Posterior cingulate gyrus (tissue), 11 donors: ENCODE measurements at places on chromosomes 16 and 17.
A peak's percentile ranks its signal among the peaks of the same experiment; 100 is the strongest.

DNA sequence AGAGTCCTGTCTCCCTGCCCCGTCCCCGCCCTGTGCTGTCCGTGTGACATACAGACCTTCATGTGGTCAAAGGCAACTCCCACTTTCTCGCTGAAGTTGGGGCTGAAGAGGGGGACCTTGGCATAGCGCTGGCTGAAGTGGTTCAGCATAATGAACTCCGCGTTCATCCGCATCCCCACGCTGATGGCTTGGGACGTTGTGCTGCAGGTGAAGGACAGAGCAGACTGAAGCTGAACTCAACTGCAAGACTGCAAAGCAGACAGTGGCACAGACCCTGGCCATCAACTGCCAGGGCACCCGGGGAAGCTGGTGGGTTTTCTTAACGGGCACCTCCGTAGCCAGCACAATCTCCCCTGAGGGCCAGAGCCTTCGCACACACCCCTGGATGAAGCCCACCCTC, 24.2 kb downstream of the ELAC2 start:
- DNase-seq, result no peak

DNA sequence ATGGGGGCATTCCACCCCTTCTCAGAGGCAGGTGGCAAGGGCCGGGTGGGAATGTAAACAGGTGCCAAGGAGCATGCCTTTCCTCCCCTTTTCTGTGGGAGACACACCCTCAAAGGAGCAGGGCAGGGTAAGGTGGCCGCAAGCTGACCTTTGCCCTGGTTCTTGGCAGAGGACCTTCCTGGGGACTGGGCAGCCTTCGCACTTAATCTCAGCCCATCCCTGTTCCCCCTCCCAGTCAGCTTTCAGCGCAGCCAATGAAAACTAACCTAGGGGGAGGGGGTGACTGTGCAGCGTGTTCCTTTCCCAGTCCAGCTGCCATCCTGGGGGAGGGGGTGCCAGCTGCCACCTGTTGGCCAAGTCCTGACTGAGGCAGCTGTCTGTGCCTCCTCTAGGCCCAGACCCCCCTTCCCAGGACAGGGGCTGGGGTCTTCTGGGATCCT, 2.8 kb downstream of the TRAF4 start:
- DNase-seq, result no peak

DNA sequence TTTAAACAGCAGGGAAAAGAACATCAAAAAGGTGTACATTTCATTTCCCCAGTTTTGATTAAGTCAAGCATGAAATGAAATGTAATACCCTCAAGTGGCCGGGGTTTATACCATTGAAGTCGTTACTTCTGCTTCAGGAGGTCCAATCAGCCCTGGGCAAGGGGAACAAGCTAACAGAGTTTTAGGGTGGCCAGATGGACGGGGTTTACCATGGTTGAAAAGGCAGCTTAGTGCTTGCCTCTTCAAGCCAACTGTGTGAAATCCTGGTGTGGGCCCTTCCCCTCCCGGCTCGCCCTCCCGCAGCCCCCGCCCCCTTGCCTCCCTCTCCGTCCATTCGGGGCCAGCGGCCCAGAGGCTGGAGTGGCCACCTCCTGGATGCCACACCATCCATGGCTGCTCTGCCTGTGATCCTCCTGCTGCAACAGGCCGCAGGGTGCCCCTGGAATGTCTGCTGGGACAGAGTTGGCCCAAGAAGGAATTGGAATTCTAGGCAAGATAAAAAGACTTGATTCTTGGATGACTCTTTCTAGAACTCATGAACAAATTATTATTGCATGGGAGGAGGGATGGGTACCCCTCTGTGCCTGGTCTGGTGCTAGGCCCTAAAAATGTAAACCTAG, 296.2 kb upstream of the IRX3 start:
- DNase-seq, result no peak

- peak; percentile 99 for DNase-seq
Measured at GRCh38 chr17:40100669-40101366, 429 bp upstream of the NR1D1 start.

GRCh38 chr16:72921106-72921505, 126.8 kb downstream of the ZFHX3 start:
- no peak for DNase-seq
